ENCODE measurements at places on chromosomes 16 and 17.

DNA sequence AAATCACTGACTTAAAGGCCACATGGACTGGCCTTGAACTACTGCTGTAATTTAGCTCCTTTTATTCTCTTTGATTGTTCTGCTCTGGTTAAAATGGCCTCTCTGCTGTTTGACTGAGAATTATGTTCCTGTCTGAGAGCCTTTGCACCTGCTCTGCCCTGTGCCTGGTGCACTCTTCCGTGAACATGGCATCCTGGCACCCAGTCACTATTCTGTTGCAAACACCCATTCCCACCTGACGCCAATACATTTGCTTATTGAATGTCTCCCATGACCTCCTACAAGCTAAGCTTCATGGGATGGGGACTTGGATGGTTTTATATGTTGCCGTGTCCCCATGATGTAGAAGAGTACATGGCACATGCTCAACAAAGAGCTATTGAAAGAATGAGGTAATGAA, 20.1 kb downstream of the HSD17B2 start:
- no peaks in the 10 kb centered on the region for H3K4me1 ChIP-seq
- DNase-seq = no peak
- no peak overlapping the region for H3K27ac ChIP-seq
- peaks cover 3% of the 10 kb centered on the region for H3K27me3 ChIP-seq
- H3K36me3 ChIP-seq = no peaks in the 10 kb centered on the region

DNA sequence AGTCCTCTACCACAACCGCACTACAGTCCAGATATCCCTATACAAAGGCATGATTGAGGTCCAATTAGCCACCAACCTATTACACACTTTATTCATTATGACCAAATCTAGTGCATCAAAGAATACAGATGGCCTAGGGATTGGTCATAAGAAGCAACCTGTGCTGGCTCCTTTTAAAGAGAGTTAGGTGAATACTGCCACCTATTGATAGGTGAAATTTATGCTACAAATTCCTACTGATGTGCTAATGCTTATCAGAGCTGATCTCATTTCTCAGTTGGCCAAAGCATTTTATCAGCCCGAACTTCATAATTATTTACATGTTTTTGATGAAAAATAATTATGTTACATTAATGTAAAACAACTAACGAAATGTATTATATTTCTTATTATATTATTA, 166.3 kb downstream of the ANKFN1 start:
- DNase-seq = no peak
- no peaks in the 10 kb centered on the region for H3K4me1 ChIP-seq
- H3K36me3 ChIP-seq = no peaks in the 10 kb centered on the region
- H3K27me3 ChIP-seq = peaks cover 9% of the 10 kb centered on the region
- no peak overlapping the region for H3K27ac ChIP-seq

- H3K4me3 ChIP-seq = no peak overlapping the region
- DNase-seq = no peak
- H3K36me3 ChIP-seq = no peaks in the 10 kb centered on the region
- H3K27me3 ChIP-seq = peaks cover under 1% of the 10 kb centered on the region
- H3K4me1 ChIP-seq = no peaks in the 10 kb centered on the region
- H3K27ac ChIP-seq = no peak overlapping the region
These were observed 18.6 kb downstream of the TMEM98 start for GRCh38 chr17:32946375-32947135.

- H3K4me1 ChIP-seq = peaks cover 59% of the 10 kb centered on the region
- H3K27ac ChIP-seq = peak overlapping the region; percentile 84
- no peak overlapping the region for H3K4me3 ChIP-seq
These were observed 5.9 kb upstream of the MAP2K3 start for GRCh38 chr17:21278450-21279197.

GRCh38 chr17:65743308-65743655, 181.8 kb upstream of the AXIN2 start:
- no peak overlapping the region for H3K4me3 ChIP-seq
- H3K27me3 ChIP-seq = no peaks in the 10 kb centered on the region
- no peaks in the 10 kb centered on the region for H3K36me3 ChIP-seq
- no peak overlapping the region for H3K27ac ChIP-seq

- H3K27me3 ChIP-seq = no peaks in the 10 kb centered on the region
- H3K36me3 ChIP-seq = peaks cover 12% of the 10 kb centered on the region
- no peak for DNase-seq
These were observed 121.6 kb downstream of the ANKRD11 start for GRCh38 chr16:89368604-89369249.

DNA sequence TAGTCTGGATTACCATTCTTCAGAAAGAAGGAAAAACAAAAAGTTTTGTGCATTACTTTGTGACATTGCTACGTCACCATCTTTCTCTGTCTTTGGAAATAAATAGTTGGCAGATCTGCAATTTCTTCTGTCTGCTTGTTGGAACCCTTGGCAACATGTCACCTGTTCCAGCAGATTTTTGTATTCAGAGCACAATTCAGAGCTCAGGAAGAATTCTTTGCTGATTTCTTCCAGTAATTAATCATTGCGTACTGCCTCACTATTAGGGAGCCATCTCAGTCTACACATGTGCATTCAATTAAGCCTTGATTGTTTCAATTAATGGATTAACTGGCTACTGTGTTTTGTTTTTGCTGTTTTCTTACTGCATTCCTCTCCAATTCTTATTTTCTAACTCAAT, 467.2 kb downstream of the CDH8 start:
- H3K36me3 ChIP-seq = no peaks in the 10 kb centered on the region
- no peak overlapping the region for H3K27ac ChIP-seq
- H3K27me3 ChIP-seq = no peaks in the 10 kb centered on the region
- H3K4me3 ChIP-seq = no peak overlapping the region
- H3K4me1 ChIP-seq = no peaks in the 10 kb centered on the region

DNA sequence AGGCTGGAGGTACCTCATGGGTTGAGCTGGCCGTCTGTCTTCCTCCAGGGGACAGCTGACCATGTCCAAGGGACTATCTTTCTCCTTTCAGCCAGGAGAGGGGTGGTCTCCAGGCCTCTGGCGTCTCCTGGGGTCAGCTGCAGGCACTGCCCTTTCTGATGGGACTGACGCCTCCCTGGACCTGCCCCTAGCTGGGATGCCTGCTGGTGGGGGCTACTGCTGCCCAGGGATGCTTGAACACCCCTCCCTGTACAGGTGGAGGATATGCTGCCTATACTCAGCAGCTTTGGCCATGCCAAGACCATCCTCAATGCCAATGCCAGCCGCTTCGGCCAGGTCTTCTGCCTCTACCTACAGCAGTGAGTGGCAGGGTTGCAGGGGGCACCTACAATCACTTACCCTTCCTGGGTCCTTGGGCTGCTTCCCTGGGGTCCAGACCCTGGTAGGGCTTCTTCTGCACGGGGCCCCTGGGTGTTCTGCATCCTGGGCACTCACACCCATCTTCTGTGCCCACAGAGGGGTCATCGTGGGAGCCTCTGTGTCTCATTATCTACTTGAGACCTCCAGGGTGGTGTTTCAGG, 4.2 kb downstream of the MYO15B start:
- no peaks in the 10 kb centered on the region for H3K27me3 ChIP-seq
- H3K27ac ChIP-seq = no peak overlapping the region
- DNase-seq = no peak

GRCh38 chr16:24070851-24071250, 185.3 kb upstream of the CACNG3 start:
- H3K27ac ChIP-seq = no peak overlapping the region
- H3K4me1 ChIP-seq = peaks cover 39% of the 10 kb centered on the region
- no peak overlapping the region for H3K4me3 ChIP-seq
- no peaks in the 10 kb centered on the region for H3K27me3 ChIP-seq
- no peaks in the 10 kb centered on the region for H3K36me3 ChIP-seq

GRCh38 chr17:58665946-58666857, 25.6 kb downstream of the TEX14 start:
- no peak overlapping the region for H3K27ac ChIP-seq
- H3K36me3 ChIP-seq = no peaks in the 10 kb centered on the region
- H3K4me3 ChIP-seq = peak overlapping the region; percentile 36

GRCh38 chr16:68396481-68396880, 51.8 kb downstream of the SMPD3 start:
- DNase-seq = peak; percentile 63
- no peaks in the 10 kb centered on the region for H3K27me3 ChIP-seq
- no peaks in the 10 kb centered on the region for H3K36me3 ChIP-seq

DNA sequence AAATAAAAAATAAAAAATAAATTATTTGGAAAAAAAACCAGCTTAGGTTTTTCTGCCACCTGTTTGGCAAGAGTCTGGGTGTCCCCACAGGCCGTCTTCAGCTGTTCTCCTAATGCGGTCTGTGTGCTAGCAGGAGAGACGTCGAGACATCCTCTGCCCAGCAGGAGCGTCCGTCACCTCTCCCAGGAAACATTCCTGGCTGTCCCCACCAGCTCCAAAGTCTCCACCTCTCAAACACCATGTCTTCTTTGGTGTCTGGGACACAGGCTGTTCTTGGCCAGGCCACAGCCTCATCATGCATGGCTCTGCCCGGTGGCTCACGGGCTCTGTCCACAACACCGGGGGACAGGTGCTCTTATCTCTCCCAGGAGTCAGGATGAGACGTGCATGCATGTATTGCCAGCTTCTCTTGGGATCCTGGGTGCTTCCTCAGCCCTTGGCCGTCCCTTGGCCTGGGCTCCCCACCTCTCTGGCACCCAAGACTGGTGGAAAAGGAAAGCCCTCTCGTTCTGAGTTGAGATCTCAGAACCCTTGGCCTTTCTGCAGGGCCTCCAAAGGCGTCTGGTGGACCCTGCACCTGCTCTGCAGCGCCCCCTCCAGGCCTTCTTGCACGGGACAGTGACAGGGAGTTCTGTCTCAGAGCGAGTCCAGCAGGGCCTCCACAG, 84.9 kb upstream of the CBX4 start:
- H3K27me3 ChIP-seq = peaks cover 12% of the 10 kb centered on the region
- H3K36me3 ChIP-seq = no peaks in the 10 kb centered on the region
- DNase-seq = peak; percentile 70
- H3K4me1 ChIP-seq = no peaks in the 10 kb centered on the region

DNA sequence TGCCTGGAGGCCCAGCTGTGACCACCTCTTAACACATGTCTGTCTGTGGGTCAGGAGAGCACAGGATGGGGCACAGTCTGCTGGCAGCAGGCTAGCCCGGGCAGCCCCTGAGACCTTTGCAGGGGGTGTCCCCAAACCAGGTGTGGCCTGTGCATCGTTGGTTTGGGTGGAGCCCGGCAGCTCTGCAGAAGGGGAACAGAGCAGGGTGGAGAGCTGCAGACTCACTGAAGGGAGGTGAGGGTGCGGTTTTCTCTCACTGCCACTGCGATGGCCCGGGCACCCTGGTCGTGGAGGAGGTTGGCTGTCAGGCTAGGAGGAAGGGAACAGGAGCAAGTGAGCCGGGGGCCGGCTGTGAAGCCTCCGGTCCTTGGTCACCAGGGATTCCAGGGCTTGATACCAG, 28.8 kb downstream of the NLRC3 start:
- no peaks in the 10 kb centered on the region for H3K4me1 ChIP-seq
- H3K4me3 ChIP-seq = no peak overlapping the region
- H3K27me3 ChIP-seq = no peaks in the 10 kb centered on the region
- no peak for DNase-seq
- no peak overlapping the region for H3K27ac ChIP-seq

GRCh38 chr16:23512168-23512695, 1.9 kb upstream of the GGA2 start:
- H3K27ac ChIP-seq = no peak overlapping the region
- H3K36me3 ChIP-seq = peaks cover 14% of the 10 kb centered on the region
- H3K4me1 ChIP-seq = peaks cover 52% of the 10 kb centered on the region
- H3K27me3 ChIP-seq = no peaks in the 10 kb centered on the region
- no peak for DNase-seq
- no peak overlapping the region for H3K4me3 ChIP-seq

- H3K36me3 ChIP-seq = no peaks in the 10 kb centered on the region
- H3K4me3 ChIP-seq = peak overlapping the region; percentile 48
- H3K27me3 ChIP-seq = peaks cover 42% of the 10 kb centered on the region
- DNase-seq = peak; percentile 39
These were observed 45.0 kb downstream of the SOST start for GRCh38 chr17:43713494-43714162.

GRCh38 chr17:67215991-67216421, 29.0 kb downstream of the HELZ start:
- peaks cover 9% of the 10 kb centered on the region for H3K4me1 ChIP-seq
- no peak overlapping the region for H3K4me3 ChIP-seq
- peaks cover 17% of the 10 kb centered on the region for H3K36me3 ChIP-seq
- no peak overlapping the region for H3K27ac ChIP-seq
- DNase-seq = no peak

- H3K36me3 ChIP-seq = no peaks in the 10 kb centered on the region
- H3K27me3 ChIP-seq = peaks cover 22% of the 10 kb centered on the region
- H3K27ac ChIP-seq = no peak overlapping the region
- DNase-seq = no peak
These were observed 14.9 kb downstream of the WNT9B start for GRCh38 chr17:46866325-46866724.

DNA sequence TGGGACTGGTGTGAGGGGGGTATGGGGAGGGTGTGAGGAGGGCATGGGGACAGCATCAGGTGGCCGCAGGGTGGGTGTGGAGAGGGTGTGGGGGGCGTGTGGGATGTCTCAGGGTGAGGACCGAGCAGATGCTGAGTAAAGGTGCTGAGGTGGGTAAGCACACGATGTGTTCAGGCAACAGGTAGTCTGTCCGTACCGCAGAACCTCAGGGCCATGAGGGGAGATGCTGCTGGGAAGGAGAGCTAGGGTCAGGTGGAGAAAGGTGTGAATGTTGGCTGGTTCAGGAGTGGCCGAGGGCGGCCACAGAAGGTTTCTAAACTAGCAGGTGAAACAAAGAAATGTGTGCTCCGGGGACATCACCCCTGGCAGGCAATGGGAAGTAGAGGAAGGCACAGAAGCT, 80.0 kb upstream of the CDH5 start:
- no peaks in the 10 kb centered on the region for H3K4me1 ChIP-seq
- no peak overlapping the region for H3K4me3 ChIP-seq
- no peaks in the 10 kb centered on the region for H3K27me3 ChIP-seq
- H3K27ac ChIP-seq = no peak overlapping the region
- no peaks in the 10 kb centered on the region for H3K36me3 ChIP-seq

DNA sequence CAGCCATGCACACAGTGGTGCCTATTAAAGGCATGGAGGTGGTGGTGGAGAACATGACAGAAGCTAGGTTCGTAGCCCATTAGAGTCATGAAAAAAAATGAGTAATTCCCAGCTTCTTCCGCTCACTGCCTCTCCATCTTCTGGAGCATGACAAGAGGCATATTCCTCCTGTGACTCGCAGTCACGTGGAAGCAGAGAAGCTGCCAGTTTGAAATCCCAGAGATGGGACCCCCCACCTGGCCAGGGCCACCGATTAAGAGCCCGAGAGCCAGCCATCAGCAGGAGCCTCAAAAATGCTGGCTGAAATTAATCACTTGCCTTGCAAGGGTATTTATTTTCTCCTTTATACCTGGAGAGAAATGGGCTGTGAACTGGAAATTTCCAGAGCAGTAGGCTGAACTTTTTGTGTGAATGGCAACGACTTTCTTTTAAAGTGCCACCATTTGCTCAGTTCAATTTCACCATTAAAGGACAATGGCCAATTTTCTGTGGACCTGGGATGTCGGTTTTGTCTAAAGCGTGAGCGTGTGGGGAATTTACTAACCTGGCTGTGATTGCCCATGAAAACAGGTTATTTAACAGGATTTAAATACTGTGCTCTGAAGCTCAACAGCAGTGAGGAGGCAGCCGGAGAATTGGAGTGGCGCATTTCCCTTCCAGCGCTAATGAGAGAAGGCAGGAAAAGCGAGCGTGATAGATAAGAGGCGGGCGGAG, 189.7 kb upstream of the SDK2 start:
- H3K36me3 ChIP-seq = peaks cover 3% of the 10 kb centered on the region
- H3K4me1 ChIP-seq = peaks cover 43% of the 10 kb centered on the region
- no peak overlapping the region for H3K4me3 ChIP-seq
- no peak for DNase-seq
- no peak overlapping the region for H3K27ac ChIP-seq
